ENCODE measurements at places on chromosomes 7 and 10. TPM values are rescaled to one million over a fixed set of nuclear protein-coding genes. Genes with fewer than 3 reads are reported as not detected.

The SYT15B gene
- polyA plus RNA-seq, result 1.5 TPM

The CYP26C1 gene
- polyA plus RNA-seq, result not detected

The DLG5 gene
- polyA plus RNA-seq, result 34.4 TPM

The TMEM225B gene
- 1.3 TPM for polyA plus RNA-seq

The POM121L12 gene
- not detected for polyA plus RNA-seq

DNA sequence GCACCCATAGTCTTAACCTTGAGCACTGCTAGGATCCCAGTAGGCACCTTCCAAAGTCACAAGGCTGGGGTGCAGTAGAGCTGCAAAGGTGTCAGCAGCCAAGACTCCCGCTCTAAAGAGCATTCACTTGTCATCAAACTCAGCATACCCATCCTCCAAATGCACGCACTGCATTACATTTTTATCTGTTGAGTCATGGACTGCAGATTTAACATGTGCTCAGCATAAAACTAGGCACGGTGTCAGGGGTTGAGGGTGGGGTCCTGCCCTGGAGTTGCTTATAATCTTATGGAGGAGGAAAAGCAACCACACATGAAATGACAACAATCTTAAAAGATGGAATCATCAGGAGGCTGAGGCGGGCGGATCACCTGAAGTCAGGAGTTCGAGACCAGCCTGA lies 102.6 kb downstream of the PARP12 start:
- H3K27ac ChIP-seq, result no peak overlapping the region
- no peak overlapping the region for H3K4me3 ChIP-seq
- no peaks in the 10 kb centered on the region for H3K36me3 ChIP-seq
- no peaks in the 10 kb centered on the region for H3K4me1 ChIP-seq

DNA sequence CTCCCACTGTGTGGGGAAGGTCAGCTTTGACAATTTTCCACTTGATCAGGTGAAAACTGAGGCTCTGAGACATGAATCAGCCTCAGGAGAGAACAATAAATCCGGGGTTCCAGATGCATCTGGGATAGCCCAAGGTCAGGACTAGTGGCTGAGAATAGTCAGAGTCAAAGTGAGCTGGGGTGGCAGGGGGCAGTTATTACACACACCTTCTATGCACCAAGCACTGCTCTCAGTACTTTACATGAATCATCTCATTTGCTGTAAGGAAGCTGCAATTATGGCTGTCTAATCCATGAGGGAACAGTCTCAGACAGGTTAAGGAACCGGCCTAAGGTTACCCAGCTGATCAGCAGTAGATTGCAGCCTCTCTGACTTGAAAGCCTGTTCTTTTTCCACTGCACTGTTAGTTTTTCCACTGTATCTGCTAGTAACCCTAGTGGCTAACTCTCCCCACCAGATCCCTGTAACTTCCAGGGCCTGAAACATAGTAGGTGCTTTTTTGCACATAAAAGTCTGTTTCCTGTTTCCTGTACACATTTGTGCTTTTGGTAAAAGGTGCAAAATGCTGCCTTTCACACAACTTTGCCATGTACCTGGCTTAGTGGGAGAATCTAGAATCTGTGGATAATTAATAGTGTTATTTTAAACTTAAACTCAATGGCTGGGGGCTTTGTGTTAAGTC lies 125.9 kb downstream of the EMX2 start:
- H3K27ac ChIP-seq, result no peak overlapping the region
- H3K4me3 ChIP-seq, result no peak overlapping the region
- H3K27me3 ChIP-seq, result no peaks in the 10 kb centered on the region
- no peak for DNase-seq
- no peaks in the 10 kb centered on the region for H3K4me1 ChIP-seq

GRCh38 chr10:20944789-20945502 lies 47.8 kb upstream of the NEBL start:
- H3K4me1 ChIP-seq, result no peaks in the 10 kb centered on the region
- H3K36me3 ChIP-seq, result no peaks in the 10 kb centered on the region
- no peak for DNase-seq
- no peaks in the 10 kb centered on the region for H3K27me3 ChIP-seq
- no peak overlapping the region for H3K4me3 ChIP-seq
- H3K27ac ChIP-seq, result no peak overlapping the region

DNA sequence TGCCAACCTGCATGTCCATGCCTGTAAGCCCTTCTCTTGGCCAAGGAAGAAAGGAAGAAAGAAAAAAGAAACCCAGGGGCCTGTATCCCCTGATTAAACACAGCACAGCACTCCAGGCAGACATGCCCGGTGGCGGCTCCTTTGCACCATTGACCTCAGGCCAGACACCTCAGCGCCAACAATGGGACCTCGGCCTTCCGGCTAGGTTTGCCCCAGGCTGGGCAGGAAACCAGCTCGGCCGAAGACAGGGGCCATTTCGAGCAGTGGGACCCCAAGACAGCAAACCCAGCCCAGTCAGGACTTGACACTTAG lies 2.8 kb downstream of the HOXA10 start:
- DNase-seq, result no peak
- H3K27me3 ChIP-seq, result peaks cover 94% of the 10 kb centered on the region
- no peak overlapping the region for H3K27ac ChIP-seq
- H3K36me3 ChIP-seq, result no peaks in the 10 kb centered on the region
- H3K4me1 ChIP-seq, result peaks cover 3% of the 10 kb centered on the region

DNA sequence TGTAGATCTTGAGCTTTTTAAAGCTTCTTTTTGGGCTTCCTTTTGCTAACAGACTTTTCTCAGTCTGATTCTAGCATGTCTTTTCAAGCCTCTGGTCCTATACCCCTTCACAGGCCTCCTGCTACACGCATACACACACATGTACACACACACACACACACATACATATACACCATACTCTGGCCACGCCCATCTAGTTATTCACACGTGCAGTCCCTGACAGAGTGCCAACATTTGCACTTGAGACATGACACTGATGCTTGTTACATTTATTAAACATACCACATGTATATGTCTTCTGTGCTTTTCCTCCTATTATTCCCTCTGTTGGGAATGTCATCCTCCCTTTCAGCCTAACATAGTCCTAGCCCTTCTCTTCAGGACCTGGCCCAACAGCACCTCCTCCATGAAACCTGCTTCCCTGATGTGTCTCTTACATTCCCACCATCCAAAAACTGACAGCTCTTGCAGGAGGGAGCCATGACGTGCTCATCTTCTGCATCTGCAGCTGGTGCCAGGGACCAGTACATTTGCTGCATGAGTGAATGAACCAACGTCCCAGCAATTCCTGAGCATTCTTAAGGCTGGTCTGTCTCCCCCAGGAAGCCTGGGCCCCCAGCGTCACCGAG lies 222.1 kb downstream of the ARHGAP12 start:
- no peak for DNase-seq
- H3K4me1 ChIP-seq, result peaks cover 11% of the 10 kb centered on the region
- H3K36me3 ChIP-seq, result no peaks in the 10 kb centered on the region
- H3K27me3 ChIP-seq, result peaks cover 2% of the 10 kb centered on the region
- H3K4me3 ChIP-seq, result no peak overlapping the region

DNA sequence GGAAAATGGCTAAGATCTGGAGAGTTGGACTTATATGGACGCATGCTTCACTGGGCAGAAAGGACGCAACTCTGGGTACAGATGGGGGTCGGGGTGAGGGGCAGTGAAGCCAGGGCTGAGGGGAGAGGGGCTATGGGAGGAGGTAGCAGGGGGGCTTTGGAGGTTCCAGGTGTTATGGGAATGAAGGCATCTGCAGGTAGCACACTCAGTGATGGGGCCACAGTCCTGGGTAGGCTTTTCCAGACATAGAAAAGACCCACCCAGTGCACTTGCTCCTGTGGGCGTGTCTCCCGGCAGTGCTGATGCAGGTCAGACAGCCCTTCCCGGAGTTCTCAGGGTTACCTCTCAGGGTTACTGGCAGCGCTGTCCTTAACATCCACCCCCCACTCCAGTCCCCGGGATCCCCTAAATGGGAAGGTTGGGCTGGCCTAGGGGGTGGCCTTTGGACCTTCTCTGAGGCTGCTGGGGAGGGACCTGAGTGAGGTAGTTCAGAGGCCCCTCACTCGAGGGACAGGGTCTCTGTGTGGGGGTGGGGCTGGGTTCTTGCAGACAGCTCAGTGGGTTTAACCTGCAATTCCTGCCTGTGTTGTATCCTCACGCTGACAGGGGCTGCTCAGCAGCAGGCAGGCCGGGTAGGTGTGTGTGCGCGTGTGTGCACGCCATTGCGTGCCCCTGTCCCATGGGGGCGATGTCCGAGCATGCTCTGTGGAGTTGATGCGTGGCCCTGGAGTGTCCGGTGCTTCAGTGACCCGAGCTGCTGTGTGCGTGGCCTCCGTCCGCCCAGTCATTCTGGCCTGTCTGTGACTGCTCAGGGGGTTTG lies 6.2 kb downstream of the ZYX start:
- peak; percentile 58 for DNase-seq
- no peak overlapping the region for H3K4me3 ChIP-seq
- peaks cover 48% of the 10 kb centered on the region for H3K4me1 ChIP-seq
- H3K27me3 ChIP-seq, result no peaks in the 10 kb centered on the region

DNA sequence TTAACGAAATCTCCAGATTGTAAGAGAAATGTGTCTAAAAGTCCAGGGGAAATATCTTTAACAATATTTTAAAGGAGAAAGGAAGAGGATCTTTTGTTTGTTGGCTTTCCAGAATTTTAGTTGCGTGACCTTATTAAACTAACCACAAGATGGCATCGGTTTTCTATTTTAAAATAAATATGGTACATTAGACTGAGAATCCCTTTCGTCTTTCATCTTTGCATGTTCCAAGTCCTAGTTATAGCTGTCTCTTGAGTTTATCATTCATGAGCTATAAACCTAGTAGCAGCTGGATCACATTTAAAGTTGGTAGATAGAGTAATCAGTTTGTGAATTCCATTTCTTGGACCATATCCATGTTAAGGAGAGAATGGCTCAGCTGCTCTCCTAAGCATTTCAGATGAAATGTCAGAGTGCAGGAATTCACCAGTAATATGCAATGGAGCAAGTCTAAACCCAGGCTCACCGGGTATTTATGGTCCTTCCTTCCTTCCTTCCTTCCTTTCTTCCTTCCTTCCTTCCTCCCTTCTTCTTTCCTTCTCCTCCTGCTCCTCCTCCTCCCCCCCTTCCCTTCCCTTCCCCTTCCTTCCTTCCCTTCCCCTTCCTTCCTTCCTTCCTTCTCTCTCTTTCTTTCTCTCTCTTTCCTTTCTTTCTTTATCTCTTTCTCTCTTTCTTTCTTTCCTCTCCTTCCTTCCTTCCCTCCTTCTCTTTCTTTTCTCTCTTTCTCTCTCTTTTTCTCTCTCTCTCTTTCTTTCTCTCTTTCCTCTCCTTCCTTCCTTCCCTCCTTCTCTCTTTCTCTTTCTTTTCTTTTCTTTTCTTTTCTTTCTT lies 57.8 kb upstream of the RAB18 start:
- H3K27ac ChIP-seq, result no peak overlapping the region
- DNase-seq, result no peak
- no peaks in the 10 kb centered on the region for H3K36me3 ChIP-seq
- H3K27me3 ChIP-seq, result no peaks in the 10 kb centered on the region

GRCh38 chr7:82131215-82131614 lies 312.4 kb downstream of the CACNA2D1 start:
- no peaks in the 10 kb centered on the region for H3K36me3 ChIP-seq
- no peak overlapping the region for H3K27ac ChIP-seq
- no peaks in the 10 kb centered on the region for H3K4me1 ChIP-seq
- DNase-seq, result no peak
- H3K27me3 ChIP-seq, result no peaks in the 10 kb centered on the region
- no peak overlapping the region for H3K4me3 ChIP-seq

GRCh38 chr7:83663131-83663530 lies 14.2 kb upstream of the SEMA3E start:
- no peak overlapping the region for H3K27ac ChIP-seq
- H3K36me3 ChIP-seq, result no peaks in the 10 kb centered on the region
- no peaks in the 10 kb centered on the region for H3K4me1 ChIP-seq
- H3K27me3 ChIP-seq, result no peaks in the 10 kb centered on the region
- DNase-seq, result no peak

DNA sequence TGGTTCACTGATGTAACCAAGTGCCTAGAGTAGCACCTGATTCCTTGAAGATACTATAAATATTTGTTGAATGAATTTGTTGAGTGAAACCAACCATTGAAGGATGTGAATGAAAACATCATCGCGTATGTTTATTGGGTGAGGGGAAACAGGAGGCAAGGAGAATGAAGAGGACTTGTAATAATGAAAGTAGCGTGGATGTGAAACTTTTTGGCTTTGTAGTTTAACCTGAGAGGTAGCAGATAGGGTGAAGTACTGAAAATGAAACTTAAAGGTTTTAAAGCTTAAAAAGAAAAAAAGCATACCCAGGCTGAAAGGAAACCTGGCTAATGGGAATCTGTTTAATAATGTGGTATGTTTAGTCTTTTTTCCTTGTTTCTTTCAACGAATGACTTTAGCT lies 5.2 kb downstream of the CCNY start:
- no peak overlapping the region for H3K4me3 ChIP-seq
- H3K27ac ChIP-seq, result peak overlapping the region; percentile 50
- DNase-seq, result no peak
- no peaks in the 10 kb centered on the region for H3K36me3 ChIP-seq

DNA sequence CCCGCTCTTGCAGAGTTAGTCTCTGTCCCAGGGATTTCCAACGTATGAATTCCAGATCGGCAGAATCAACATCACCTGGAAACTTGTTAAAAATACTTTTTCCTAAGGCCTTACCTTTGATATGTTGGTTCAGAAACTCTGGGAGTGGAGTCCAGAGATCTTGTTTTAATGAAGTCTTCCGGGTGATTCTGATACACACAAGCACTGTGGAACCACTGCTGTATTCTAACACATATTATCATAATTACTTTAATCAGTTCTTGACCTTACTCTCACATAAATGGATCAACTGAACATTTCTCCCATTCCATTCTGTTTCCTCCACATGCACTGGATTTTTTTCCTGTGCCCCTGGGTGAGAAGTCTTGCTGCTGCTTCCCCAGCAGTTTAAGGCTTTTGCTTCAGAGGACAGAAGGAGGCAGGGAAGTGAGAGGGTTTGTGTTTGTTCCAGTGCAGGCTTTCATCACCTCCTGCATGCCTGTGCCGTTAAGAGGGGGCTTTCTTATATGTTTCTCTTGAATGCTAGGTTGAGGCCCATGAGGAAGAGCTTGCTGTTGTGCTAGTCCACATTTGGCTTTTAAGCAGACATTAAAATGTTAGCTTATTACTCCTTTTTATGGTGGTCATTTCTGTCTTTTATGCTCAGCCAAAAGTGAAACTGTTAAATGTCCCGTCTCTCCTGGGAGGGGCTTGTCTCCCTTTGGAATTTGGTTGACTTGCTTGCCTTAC lies 32.4 kb downstream of the CCSER2 start:
- no peaks in the 10 kb centered on the region for H3K36me3 ChIP-seq
- no peak overlapping the region for H3K4me3 ChIP-seq
- peak; percentile 7 for DNase-seq
- H3K27ac ChIP-seq, result no peak overlapping the region
- H3K27me3 ChIP-seq, result no peaks in the 10 kb centered on the region
- H3K4me1 ChIP-seq, result no peaks in the 10 kb centered on the region

DNA sequence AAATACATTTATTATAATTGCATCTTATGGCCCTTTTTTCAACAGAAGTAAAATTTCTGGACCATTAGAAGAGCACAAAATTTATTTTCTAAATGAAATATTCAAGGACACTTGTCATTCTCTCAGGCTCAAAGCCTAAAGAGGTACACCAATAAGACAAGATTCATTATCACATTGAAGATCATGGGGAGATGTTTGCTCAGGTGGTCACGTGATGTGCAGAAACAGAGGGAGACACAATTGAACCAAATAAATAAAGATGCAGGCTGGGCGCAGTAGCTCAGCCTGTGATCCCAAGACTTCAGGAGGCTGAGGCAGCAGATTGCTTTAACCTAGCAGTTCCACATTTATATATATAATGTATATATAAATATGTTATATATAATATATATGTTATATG lies 53.2 kb upstream of the TMEM254 start:
- H3K27ac ChIP-seq, result no peak overlapping the region
- no peak overlapping the region for H3K4me3 ChIP-seq
